ENCODE measurements at places on chromosomes 3 and 15. TPM values are rescaled to one million over a fixed set of nuclear protein-coding genes. Genes with fewer than 3 reads are reported as not detected.

DNA sequence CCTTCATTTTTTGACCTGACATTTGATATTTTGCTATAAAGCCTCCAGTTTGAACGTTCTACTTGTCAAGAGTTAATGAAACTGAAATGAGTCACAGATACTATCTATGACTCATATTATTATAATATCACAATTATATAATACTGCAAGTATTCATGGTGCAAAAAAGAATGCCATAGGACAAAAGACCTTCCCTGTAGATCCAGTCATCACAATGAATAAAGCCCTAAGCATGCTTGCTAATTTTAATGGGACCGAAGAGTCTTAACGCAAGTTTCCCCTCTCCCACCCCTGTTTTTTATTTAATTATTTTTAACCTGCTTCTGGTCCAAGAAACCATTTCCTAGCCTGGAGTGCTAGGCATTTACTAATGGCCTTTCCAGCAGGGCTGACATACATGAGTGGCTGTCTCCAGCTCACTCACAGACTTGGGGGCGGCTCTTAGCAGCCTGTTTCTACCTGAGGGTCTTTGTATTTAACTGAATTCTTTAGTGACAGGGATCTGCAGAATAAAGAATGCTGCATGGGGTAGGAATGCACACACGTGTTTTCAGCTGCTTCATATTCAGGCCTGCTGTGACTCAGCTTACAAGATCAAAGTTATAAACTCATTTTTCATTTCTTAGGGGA, 61.2 kb downstream of the THBS1 start:
- H3K4me3 ChIP-seq: no peak overlapping the region
- H3K27ac ChIP-seq: no peak overlapping the region
- peaks cover 6% of the 10 kb centered on the region for H3K4me1 ChIP-seq
- no peaks in the 10 kb centered on the region for H3K36me3 ChIP-seq

DNA sequence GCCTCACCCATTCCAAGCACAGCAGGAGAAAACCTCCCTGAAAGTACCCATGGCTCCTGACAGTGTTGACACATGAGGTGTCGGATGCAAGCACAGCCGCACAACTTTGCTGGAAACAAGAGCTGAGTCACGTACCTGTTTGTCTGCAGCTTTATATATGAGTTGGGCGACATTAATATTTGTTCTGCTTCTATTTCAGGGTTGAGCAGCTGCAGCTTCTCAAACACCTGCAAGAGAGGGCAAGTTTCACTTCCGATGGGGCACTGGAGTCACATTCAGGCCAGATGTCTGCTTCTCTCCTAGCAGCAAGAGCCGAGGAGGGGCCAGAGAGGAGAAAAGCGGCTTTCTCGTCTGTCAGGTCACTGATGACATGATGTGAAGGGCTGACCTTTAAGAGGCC, 88.0 kb downstream of the NUP210 start:
- 0 out of 2 replicates have a peak, but pooled peaks cover 4% of the 10 kb centered on the region for H3K4me1 ChIP-seq
- no peak overlapping the region for H3K4me3 ChIP-seq
- no peaks in the 10 kb centered on the region for H3K27me3 ChIP-seq
- no peak overlapping the region for H3K27ac ChIP-seq
- peaks cover 100% of the 10 kb centered on the region for H3K36me3 ChIP-seq

GRCh38 chr3:150567328-150567727, 20.7 kb downstream of the EIF2A start:
- no peaks in the 10 kb centered on the region for H3K4me1 ChIP-seq
- peaks cover 93% of the 10 kb centered on the region for H3K36me3 ChIP-seq
- H3K27me3 ChIP-seq: no peaks in the 10 kb centered on the region

- H3K4me3 ChIP-seq: no peak overlapping the region
- no peak for DNase-seq
- no peak overlapping the region for H3K27ac ChIP-seq
These were observed 46.0 kb downstream of the KLF13 start for GRCh38 chr15:31372635-31373091.

- no peak overlapping the region for H3K27ac ChIP-seq
- DNase-seq: no peak
- peaks cover 6% of the 10 kb centered on the region for H3K27me3 ChIP-seq
- no peaks in the 10 kb centered on the region for H3K36me3 ChIP-seq
- no peak overlapping the region for H3K4me3 ChIP-seq
These were observed 82.9 kb downstream of the ARRDC4 start for GRCh38 chr15:98043160-98044014.

Gene CAPN3
- total RNA-seq: not detected

- DNase-seq: no peak
- no peaks in the 10 kb centered on the region for H3K36me3 ChIP-seq
- H3K4me3 ChIP-seq: no peak overlapping the region
- H3K4me1 ChIP-seq: no peaks in the 10 kb centered on the region
These were observed 101.5 kb upstream of the TGFBR2 start for GRCh38 chr3:30504939-30505338.

DNA sequence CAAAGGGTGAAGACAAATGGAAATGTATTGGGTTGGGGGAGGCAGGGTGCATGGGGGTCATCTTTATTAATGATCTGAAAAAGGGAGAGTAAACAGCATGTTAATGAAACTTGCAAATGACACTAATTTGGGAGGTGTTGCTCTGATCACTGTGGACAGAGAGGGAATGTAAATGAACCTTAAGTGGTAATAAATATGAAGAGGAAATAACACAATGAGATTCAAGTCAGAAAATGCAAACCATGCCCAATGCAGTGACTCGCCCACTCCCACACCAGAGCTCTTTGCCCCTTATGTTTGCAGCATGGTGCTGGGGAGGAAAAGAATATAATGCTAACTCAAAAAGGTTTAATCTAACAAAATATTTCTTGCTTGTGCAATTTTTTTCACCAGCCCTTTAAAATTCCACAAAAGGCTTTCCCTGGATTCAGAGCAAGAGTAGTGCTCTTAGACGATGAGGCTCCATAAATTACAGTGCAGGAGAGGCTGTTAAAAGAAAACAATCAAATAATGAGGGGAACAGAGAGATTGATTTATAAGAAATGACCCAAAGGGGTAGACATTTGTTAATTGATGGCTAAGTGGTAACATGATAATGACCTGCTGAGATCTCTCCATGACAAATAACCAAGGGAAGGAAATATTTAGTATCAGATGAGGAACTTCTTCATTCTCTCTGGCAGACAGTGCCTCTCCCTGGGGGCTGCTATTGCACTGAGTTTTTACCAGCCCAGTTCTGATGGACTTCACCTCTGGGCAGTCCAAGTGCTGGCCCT, 210.0 kb upstream of the PPP2R3A start:
- H3K4me3 ChIP-seq: no peak overlapping the region
- no peaks in the 10 kb centered on the region for H3K36me3 ChIP-seq
- no peaks in the 10 kb centered on the region for H3K4me1 ChIP-seq
- H3K27ac ChIP-seq: no peak overlapping the region
- no peak for DNase-seq

Gene ARHGAP31
- total RNA-seq: 0.38 TPM

GRCh38 chr15:34490417-34491193, 53.0 kb upstream of the GOLGA8A start:
- DNase-seq: no peak
- H3K36me3 ChIP-seq: no peaks in the 10 kb centered on the region
- no peaks in the 10 kb centered on the region for H3K27me3 ChIP-seq
- no peak overlapping the region for H3K4me3 ChIP-seq

GRCh38 chr3:150783920-150784746, 21.2 kb upstream of the SIAH2 start:
- DNase-seq: no peak
- H3K4me1 ChIP-seq: peaks cover 9% of the 10 kb centered on the region
- H3K27ac ChIP-seq: no peak overlapping the region
- H3K27me3 ChIP-seq: no peaks in the 10 kb centered on the region
- no peak overlapping the region for H3K4me3 ChIP-seq

Gene FXR1
- total RNA-seq: 123 TPM

GRCh38 chr3:87801409-87801808, 257.4 kb downstream of the CGGBP1 start:
- peak; percentile 74 for DNase-seq
- peaks cover 31% of the 10 kb centered on the region for H3K4me1 ChIP-seq
- peak overlapping the region; percentile 61 for H3K27ac ChIP-seq

GRCh38 chr15:40736575-40736974, 18.5 kb downstream of the RMDN3 start:
- no peak overlapping the region for H3K4me3 ChIP-seq
- H3K27ac ChIP-seq: no peak overlapping the region
- DNase-seq: no peak

DNA sequence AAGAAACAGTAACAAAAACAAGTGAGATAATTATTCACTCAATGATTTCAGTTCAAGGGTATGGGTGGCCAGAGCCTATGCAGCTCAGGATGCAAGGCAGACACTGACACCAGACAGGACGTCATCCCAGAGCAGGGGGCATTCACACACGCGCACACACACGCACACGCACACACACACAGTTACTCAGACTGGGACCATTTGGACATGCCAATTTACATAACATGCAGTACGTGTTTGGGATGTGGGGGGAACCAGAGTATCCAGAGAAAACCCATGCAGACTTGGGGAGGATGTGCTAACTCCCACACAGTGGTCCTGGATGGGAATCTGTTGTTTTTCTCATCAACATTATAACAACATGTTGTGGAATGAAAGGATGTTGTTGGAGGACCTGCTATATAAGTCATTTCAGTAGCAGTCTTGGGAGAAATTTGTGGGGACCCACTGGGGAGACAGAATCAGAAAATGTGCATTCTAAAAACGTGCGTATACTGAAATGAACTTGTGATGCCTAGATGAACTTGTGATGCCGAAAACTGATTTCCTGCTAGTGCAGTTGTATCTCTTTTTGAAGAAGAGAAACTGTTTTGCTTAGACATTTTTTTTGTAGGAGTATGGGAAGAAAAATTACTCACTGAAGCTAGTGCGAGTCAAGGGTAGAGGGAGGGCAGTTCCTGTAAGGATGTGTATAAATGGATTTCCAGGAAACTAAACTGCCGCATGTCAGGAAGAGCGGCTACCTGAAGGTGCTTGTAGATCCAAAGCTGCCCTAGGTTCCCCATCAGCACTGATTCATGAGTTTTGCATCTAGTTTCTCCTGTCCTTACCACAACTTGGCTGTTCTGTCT, 25.2 kb downstream of the CD200 start:
- no peak for DNase-seq
- H3K27me3 ChIP-seq: peaks cover 5% of the 10 kb centered on the region
- no peaks in the 10 kb centered on the region for H3K4me1 ChIP-seq
- no peaks in the 10 kb centered on the region for H3K36me3 ChIP-seq
- H3K4me3 ChIP-seq: no peak overlapping the region

GRCh38 chr3:128725547-128726022, 398 bp upstream of the RAB7A start:
- peak overlapping the region; percentile 99 for H3K4me3 ChIP-seq
- peak overlapping the region; percentile 92 for H3K27ac ChIP-seq
- no peak for DNase-seq
- peaks cover 33% of the 10 kb centered on the region for H3K4me1 ChIP-seq

Gene C2CD4B
- total RNA-seq: not detected

DNA sequence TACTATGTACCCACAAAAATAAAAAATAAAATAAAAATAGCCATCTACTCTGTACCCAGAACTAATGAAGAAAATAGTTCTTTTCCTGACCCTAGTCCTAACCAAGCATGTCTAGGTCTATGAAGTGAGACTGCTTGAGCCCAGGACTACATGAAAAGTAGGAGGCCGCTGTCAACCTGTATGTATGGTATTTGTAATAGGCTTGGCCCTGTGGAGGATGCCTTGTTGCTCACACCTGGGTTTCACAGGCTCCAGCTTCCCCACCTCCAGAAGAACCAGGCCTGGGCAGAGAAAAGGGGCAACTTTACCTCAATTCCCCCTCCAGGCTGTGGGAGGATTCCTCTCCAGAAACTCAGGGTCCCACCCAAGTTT, 6.8 kb upstream of the PKM start:
- no peaks in the 10 kb centered on the region for H3K27me3 ChIP-seq
- peak overlapping the region; percentile 97 for H3K27ac ChIP-seq
- H3K4me1 ChIP-seq: peaks cover 21% of the 10 kb centered on the region

DNA sequence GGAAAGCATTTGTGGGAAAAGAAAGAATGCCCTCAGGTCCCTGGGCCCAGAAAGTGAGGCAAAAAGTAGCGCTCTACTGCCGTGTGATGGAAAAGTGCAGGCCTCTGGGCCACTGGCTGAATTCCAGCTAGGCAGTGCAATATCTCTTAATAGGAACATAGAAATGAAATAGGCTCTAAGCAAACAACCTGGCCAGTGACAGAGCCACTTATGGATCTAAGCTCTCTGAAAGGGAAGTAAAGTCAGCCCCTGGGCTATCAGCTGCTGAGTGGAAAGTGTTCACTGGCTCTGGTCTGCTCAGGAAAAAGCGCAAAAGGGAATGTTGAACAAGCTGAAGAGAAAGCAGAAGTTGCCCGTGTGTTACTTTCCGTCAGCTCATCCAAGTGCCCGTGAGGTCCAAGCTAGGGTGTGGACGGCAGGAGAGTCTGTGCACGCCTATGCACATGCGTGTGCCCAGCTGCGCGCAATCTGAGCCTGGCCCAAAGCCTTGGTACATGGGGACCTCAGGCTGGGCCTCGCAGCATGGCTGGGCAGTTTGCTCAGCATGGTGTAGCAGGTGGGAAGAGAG, 74.0 kb upstream of the RAD18 start:
- no peak overlapping the region for H3K4me3 ChIP-seq
- peaks cover 5% of the 10 kb centered on the region for H3K4me1 ChIP-seq
- peaks cover 48% of the 10 kb centered on the region for H3K27me3 ChIP-seq
- H3K27ac ChIP-seq: no peak overlapping the region
- no peaks in the 10 kb centered on the region for H3K36me3 ChIP-seq

DNA sequence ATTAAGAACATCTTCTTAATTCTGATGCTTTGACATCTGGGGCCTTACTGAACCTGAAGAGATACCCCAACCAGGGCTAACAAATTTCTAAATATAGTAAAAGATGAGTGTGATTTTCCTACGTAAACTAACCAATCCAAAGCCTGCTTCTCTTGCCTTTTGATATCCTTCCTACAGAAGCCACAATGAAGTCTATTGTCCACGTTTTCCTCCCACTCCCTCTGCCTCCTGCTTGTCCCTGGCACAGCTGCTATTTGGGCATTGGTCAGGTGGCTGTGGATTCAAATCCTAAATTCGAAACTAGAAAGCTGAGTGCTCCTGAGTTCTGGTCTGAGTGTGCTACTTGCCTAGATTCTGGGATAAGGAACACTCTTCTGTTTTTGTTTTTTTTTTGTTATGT, 17.4 kb upstream of the MKRN3 start:
- no peak for DNase-seq
- H3K27ac ChIP-seq: no peak overlapping the region
- H3K4me3 ChIP-seq: no peak overlapping the region
- H3K36me3 ChIP-seq: no peaks in the 10 kb centered on the region
- no peaks in the 10 kb centered on the region for H3K27me3 ChIP-seq

GRCh38 chr3:32992310-32992686, 40.9 kb downstream of the CCR4 start:
- DNase-seq: no peak
- no peak overlapping the region for H3K27ac ChIP-seq
- H3K4me1 ChIP-seq: no peaks in the 10 kb centered on the region
- no peaks in the 10 kb centered on the region for H3K27me3 ChIP-seq
- H3K4me3 ChIP-seq: no peak overlapping the region
- peaks cover 6% of the 10 kb centered on the region for H3K36me3 ChIP-seq

Gene KY
- total RNA-seq: not detected

All from K562 (cell line).